ENCODE measurements at places on chromosomes 6 and 20.

GRCh38 chr6:26342106-26343004 lies 22.6 kb upstream of the BTN3A2 start:
- no peak for DNase-seq

- DNase-seq, result peak; percentile 22
These were observed 48.9 kb downstream of the ANKRD60 start for GRCh38 chr20:58179432-58180099.

GRCh38 chr6:111129013-111129412 lies 41.7 kb downstream of the SLC16A10 start:
- DNase-seq, result no peak

- no peak for DNase-seq
These were observed 358.2 kb downstream of the QKI start for GRCh38 chr6:163772701-163773100.

- DNase-seq, result no peak
These were observed 175.8 kb downstream of the GMPR start for GRCh38 chr6:16414205-16414604.

GRCh38 chr6:139361211-139361610 lies 13.2 kb downstream of the CITED2 start:
- peak; percentile 82 for DNase-seq

- DNase-seq, result no peak
These were observed 422.0 kb upstream of the HS3ST5 start for GRCh38 chr6:114764866-114765265.

DNA sequence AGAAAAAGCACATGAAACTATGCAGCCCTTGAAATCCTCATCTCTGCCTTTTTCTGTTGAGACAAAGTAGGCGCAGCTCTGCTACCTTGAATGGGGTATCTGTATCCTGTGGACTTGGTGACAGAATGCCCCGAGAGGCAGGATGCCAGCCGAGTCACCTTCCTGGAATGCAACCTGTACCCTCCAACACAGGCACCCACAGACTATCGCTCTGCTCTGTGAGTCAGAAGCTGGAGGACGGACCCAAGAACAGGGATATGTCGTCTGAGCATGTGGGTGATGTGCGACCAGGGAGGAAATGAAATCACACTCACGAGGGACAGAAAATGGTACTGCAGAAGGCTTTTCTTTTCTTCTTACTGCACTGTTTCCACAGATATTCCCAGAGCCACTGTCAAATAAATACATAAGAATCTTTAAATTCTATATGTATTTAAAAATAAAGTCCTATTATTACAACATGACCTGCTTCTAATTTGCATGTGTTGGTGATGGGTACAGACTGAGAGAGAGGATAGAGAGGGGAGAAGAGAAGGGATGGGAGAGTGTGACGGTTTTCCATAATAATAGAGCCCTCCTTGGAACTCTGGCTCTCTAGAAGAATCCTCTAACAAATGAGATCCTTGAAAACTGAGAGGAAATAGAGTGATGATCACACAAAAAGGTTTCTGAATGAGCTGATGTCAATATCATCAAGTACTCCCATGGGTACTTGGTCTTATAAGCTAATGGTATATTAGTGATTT lies 308.1 kb downstream of the FOXC1 start:
- no peak for DNase-seq

DNA sequence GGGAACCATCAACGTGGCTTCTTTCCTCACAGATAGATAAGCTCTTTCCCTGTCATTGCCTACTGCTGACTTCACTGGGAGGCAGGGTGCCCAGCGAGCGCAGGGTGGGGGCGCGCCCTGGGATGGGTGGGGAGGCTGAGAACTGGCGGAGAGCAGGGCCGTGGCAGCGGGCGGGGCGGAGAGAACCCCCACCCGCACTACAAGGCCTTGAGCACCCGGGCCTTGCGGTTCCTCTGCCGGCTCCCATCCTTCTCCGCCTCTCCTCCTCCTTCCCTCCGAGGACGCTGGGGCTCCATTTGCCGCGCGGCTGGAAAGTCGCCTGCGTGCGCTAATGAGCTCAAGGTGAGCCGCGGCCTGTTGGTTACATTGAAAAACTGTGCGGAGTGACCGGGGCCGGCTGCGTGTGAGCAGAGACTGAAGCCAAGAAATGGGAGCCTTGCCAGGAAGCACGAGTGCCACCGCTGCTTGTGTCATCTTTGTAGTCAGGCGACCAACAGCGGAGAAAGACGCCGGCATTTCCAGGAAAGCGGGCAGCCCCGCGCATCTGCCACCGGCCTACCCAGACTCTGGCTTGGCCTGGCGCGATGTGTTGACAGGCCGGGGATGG lies 963.5 kb upstream of the SLC35B3 start:
- DNase-seq, result no peak

DNA sequence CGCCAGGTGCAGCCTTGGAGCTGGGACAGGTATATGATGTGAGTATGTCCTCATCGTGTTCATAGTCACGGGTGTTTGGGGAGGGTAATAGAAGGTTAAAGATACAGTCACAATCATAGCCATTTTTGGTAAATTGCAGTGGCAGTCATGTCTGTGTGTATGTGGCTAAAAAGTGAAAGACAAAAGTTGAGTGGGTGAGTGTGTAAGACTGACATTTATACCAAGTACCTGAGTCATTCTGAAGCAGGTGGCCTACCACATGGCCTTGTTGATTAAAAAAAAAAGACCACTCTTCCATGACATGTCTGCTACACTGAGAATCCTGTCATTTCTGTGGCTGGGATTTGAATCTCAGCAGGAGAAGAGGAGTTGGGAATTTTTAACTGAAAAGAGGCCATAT lies 181.9 kb downstream of the SCP2D1 start:
- no peak for DNase-seq

GRCh38 chr6:77143659-77144447 lies 319.4 kb downstream of the HTR1B start:
- no peak for DNase-seq

GRCh38 chr6:1310628-1311399 lies 1.1 kb upstream of the FOXQ1 start:
- no peak for DNase-seq

GRCh38 chr6:138529478-138529877 lies 30.2 kb upstream of the NHSL1 start:
- no peak for DNase-seq

- DNase-seq, result no peak
These were observed 18.5 kb downstream of the CITED2 start for GRCh38 chr6:139355777-139356445.

GRCh38 chr20:63536997-63537524 lies at the start of gene PTK6:
Gene PTK6, minus strand, starts transcription at chr20:63537376. Its CDS starts 62 bp downstream, at chr20:63537314.
- DNase-seq, result no peak

GRCh38 chr6:34018961-34019606 lies 126.8 kb downstream of the GRM4 start:
- DNase-seq, result no peak

DNA sequence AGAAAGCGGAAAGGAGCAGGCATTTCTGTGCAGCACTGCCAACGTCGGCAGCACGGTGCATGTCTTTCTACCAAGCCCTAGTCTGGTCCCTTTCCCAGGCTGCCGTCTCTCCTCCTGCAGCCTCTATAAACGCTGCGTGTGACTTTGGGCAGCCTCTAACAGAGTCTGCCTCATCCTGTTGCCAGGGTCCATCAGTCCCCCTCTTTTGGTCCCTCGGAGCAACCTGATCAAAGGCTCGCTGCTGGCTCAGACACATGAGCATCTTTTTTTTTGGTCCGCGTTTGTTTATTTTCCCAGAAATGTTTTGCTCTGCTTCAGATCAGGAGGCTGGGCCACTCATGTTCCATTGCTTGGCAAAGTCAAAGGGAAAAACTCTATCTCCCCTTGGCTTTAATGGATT lies 166.8 kb upstream of the CST7 start:
- no peak for DNase-seq

GRCh38 chr20:32456869-32457478 lies 98.8 kb downstream of the ASXL1 start:
- DNase-seq, result no peak

DNA sequence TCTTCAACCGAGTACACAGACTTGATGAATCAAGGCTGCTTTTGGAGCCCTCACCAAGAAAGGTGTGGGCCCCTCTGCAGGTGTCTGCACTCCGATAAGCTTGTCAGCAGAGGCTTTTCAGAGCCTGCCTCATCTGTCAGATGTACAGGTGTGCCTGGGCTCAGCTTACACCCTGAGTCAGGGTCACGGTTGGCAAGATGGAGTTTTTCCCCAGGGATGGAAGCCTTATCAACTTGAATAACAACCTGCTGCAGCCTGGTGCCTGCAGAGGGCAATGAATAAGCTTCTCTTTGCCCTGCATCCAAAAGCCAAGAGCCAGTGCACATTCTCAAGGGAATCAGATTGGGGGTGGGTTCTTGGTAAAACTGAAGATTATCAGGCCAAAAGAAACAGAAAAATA lies 427.1 kb downstream of the CD83 start:
- DNase-seq, result no peak

GRCh38 chr6:106339334-106340029 lies 13.9 kb upstream of the ATG5 start:
- peak; percentile 21 for DNase-seq

GRCh38 chr20:48892049-48892470 lies 29.5 kb upstream of the ARFGEF2 start:
- DNase-seq, result no peak

- no peak for DNase-seq
These were observed 301.3 kb downstream of the ZNF217 start for GRCh38 chr20:53292347-53292746.
